ENCODE measurements at places on chromosomes 7 and 10.
A peak's percentile ranks its signal among the peaks of the same experiment; 100 is the strongest.

DNA sequence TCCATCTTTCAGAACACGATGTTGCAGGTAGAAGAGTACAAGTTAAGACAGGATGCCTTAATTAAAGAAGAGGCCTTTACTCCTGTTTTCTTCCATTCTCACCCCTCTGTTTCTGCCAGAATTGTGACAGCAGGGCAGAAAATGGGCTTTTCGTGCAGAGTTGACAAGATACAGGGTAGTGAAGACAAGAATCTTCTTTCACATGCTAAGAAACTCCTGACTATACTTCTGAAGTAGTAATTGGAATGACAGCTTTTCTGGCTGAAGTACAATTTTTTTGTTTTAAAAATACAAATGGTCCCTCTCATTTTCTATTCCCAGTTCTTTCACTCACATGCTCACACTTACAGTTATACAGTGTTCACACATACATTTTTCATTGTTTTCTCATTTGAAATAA, 22.1 kb downstream of the HDAC9 start:
- DNase-seq: no peak

DNA sequence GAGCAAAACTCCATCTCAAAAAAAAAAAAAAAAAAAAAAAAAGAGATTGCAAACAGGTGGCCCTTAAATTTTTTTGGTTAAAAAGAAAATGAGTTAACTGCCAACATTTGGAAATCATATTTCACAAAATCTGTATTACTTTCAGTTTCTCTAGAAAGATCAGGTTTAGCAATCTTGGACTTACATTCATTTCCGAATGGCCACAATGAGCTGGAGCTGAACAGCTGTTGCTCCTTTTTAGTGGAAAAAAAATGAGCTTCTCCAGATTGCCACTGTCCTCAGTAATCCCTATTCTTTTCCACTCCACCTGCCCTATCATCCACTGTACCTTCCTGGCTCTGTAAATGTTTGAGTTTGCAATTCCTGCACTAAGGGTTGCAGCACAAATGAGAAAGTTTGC, 43.6 kb downstream of the RAB11FIP2 start:
- DNase-seq: no peak

GRCh38 chr10:69801434-69802315, at the start of gene COL13A1:
Gene COL13A1, plus strand, starts transcription at chr10:69801906. Its CDS starts 518 bp downstream, at chr10:69802424.
- DNase-seq: peak; percentile 84

GRCh38 chr10:114021717-114022680, 21.7 kb upstream of the ADRB1 start:
- no peak for DNase-seq

- DNase-seq: no peak
Measured at GRCh38 chr7:39248041-39248691, 270.5 kb downstream of the POU6F2 start.

GRCh38 chr10:101623528-101623927, 35.4 kb downstream of the DPCD start:
- no peak for DNase-seq

DNA sequence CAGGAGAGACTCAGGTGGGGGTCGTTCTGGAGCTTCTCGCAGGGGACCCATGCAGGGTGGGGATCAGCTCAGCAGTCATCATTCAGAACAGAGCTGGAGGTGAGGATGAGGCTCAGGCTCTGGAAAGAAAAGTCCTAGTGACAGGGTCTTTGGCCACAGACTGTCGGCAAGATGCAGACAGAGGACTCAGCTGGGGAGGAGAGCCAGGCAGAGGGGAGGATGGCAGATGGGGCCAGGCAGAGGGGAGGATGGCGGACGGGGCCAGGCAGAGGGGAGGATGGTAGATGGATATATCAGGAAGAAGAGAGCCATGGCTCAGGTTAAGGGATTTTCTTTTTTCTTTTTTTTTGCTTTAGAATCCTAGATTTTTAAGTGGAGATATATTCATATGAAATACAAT, 7.7 kb upstream of the IL15RA start:
- DNase-seq: no peak

- DNase-seq: peak; percentile 87
Measured at GRCh38 chr7:64574540-64575099, 11.7 kb upstream of the ZNF680 start.

DNA sequence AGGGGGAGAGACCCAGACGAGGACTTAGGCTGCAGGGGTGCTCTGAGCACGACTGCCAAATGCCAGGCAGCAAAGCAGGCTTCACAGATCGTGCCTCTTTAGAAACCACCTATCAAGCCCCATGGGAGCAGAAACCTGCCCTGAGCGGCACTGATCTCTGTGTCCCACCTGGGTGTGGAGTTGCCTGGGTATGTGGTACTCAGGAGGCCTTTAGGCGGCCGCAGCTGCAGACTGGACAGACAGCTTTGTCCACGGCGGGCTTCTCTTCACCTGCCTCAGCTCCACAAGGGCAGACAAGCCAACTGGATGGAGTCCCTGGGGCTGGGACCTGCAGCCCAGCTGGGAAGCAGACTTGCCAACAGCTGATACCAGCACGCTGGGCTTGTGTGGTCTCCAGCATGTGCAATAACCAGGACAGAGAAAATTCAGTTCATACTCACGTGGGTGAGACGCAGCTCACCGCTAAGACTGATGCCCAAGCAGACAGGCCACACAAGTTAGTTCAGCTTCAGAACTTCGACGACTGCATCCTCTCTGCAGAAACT, 163.2 kb downstream of the EBF3 start:
- peak; percentile 9 for DNase-seq

DNA sequence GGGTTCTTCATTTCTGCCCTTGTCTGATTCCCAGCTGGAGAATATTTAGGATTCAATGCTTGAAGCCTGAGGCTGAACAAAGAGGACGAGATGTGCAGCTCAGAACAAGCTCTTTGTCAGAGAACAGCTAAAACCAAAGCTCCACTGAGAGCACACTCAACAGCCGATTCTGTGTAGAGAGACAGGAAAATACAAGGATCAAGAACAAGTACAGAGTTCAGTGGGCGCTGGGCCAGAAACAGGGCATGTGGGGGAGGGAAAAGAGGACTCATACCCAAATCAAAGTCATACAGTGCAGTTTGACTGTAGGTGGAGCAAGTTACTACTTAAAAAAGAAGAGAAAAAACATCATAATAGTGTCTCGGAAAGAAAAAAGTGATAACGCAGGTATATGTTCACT, at the start of gene AGMO:
Gene AGMO (minus strand): TSS at position 181 of the 400 bp plus-strand sequence.
- DNase-seq: no peak

DNA sequence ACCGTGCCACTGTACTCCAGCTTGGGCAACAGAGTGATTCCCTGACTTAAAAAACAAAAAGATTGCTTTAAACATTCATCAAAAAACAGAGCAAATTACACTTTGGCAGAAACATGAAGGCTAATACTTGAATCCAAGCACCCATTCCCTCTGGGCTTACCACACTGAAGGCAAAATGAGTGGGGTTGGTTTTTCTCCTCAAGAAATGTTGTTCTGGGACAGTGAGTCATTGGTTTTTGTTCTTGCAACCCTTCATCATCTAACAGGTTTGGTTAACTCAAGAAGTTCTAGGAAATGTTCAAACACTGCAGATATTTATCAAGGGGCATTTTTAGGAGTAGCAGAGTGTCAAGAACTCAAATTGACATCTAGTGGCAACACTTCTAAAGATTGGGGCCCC, 60.5 kb downstream of the KIAA1217 start:
- no peak for DNase-seq

DNA sequence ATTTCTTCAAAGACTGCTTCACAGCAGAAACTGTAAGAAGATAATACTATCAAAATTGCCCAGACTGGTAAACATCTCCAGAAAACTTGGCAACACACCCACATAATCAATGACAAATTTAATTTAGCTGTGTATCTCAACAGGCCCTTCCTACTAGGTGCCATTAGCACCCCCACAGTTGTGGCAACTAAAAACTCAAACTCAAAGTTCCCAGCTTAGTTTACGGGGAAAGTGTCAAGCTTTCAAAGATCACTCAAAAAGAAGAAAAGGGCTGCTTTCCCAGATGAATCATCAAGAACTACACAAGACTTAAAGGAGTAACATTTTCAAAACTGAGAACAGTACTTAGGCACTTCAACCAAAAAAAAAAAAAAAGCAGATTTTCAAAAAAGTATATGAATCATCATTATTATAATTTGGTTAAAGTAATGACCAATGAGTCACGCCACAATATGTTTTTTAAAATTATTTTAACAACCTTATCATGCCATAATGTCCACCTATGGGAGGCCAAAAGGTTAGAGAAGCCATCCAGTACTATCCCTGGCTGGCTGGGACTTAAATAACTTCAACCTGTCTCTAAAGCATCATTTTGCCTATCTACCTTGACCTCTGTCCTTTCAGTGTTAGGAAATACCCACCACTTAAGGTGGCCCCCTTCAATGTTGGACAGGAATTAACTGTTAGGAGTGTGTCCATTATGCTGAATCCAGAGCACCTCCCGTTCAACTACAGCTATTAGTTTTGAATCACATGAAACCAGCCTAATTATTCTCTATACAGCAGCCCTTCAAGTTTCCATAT, 90.8 kb downstream of the ZFAND4 start:
- no peak for DNase-seq

GRCh38 chr10:103739039-103739764, 116.2 kb downstream of the SH3PXD2A start:
- peak; percentile 88 for DNase-seq

DNA sequence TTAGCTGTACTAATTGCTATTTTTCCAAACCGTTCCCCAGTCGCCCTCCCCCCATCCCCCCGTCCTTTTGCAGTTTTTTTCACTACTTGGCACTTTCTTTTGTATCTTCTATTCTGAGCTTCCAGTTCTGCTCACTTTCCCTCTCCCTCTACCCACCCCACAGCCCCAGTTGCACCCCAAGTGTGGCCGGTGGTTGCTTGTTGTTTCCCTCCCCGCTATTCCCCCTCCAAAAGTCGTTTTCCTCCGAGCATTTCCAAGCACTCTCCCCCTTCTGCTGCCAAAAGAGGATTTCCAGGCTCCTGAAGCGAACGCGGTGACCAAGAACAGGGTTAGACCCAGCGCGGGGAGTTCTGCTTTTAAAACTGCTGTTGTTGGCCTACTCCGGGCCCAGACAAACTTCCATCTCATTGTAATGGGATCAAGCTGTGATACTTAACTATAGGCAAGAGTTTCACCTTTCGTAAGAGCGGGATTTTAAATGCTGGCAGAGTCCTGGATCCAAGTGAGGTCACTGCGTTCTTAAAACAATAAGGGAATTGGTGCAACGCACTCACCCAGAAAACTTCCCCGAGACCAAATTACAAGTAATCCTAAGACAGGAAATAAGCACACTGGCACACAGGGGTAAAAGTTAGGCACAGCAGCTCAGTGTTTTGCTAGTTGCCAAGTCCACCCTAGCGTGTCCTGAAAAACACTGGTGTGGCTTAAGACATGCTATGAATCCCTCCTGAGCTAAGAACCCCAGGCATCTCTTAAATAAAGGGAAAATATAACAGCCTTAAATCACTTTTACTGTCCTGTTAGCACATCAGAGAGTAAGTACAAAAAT, 1.5 kb upstream of the RGS10 start:
- DNase-seq: peak; percentile 36

DNA sequence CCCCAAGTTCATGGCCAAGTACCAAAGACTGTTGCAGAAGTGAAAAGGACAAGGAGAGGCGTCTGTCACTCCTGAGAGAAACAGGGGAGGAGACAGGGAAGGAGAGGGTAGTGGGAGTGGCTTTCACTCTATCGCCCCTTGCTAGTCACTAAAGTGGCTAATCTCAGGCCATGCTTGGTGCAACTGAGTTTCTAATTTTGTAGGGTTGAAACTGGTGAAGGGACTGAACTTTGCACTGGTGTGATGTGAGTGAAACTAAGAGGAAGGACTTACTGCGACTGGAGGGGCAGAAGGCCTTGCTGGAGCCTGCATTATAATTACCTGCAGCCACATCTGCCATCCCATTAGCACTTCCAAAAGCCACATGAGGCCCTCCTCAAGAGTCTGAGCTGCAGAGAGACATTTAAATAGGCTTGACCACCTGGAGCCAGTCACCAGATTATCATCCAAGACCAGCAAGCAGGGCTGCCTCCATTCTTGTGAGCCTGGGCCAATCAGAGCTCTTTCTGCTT, 107.2 kb upstream of the EEPD1 start:
- DNase-seq: no peak

DNA sequence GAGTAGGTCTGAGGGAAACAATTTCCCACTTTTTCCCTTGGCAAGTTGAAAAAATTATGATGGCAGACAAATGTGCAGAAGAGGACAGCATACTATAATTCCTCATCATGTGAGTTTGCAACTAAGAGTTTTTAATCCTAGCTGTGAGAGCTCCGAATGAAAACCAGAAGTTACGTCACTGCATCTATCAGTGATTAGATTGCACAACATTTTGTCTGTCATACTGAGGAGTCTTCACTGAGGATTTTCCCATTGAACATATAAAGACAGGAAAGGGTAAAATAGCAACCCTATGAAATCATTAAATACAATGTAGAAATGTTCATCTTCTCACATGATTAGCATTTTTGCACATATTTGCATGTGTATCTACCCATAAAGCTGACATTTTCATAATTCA, 45.8 kb downstream of the ZNF736 start:
- no peak for DNase-seq

DNA sequence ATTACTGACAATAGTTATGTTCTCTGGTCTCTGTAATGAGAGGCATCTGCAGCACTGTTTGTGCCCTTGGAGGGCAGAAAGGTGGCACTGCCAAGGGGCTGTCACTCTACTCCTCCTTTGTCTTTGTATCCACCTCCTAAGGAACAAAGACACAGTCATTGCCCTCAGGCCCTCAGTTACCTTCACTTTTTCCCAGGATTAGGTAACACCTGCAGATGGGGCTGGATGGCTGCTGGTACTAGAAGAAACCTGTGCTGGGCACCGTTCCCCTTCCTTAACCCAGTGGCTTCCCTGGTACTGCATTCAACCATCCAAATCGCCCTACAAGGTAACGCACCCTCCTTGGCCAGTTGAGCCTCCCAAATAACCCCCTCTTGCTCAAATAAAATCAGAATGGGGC, 246.9 kb upstream of the NEBL start:
- no peak for DNase-seq

DNA sequence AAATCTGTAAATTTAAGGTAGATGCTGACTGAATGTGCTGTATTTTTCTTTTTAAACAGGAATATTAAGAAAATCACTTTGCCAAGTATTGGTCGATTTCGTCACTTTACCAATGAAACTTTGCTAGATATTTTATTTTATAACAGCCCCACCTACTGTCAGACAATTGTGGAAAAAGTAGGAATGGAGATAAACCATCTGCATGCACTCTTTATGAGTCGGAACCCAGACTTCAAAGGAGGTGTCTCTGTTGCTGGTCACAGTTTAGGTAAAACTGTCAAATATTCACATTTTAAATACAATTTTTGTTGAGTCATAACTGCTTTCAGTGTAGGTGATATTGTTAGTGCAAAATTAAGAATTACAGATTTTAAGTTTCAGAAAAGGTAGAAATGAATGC, 25.2 kb downstream of the SEC23IP start:
- no peak for DNase-seq

DNA sequence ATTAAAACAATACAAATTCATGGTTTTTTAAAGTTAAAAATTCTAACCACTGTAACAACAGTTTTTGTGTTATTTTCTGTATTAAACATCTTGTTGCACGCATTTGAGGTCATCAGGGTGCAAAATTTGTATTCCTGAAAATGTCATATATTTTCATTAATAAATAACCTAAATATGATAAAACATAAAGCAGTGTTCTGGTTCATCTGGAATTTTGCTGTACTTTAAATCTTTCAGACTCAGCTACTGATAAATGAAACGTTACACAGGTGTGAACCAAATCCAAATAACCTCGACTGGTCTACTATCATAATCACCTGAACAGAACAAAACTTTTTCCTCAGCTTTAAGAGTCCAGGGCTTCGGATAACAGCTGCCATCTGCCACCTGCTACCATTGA, 6.9 kb downstream of the IFIT2 start:
- no peak for DNase-seq

- DNase-seq: no peak
Measured at GRCh38 chr7:87154166-87154565, 1.9 kb downstream of the DMTF1 start.

- peak; percentile 52 for DNase-seq
Measured at GRCh38 chr10:58967551-58968388, 208.7 kb upstream of the PHYHIPL start.

Data from AG20443 (cell line).